SHP77 treated with DMSO at 0.1 percent for 48 hours (cell line): ENCODE measurements at places on chromosomes 7 and 10.
A peak's percentile ranks its signal among the peaks of the same experiment; 100 is the strongest.

GRCh38 chr7:31456646-31457368 lies 57.1 kb upstream of the ITPRID1 start:
- DNase-seq: no peak

DNA sequence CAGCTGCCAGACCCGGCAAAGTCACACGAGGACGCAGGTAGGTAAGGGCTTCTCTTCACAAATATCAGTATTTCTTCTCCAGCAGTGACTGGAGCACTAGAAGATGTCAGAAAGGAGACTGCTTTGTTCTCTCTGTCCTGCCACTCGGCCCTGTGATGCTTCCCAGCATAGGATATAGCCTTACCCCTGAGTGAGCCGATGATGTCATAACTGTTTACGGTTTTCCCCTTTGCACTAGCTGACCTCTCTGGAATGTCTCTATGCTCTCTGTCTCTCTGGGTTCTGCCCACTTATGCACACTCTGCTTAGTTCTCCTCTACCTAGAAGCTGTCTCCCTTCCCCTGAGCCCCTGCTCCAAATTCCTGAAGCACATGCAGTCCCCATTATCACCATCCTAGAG lies 167.5 kb upstream of the PODXL start:
- DNase-seq: no peak

GRCh38 chr10:49484486-49485235 lies 54.3 kb downstream of the ERCC6 start:
- DNase-seq: no peak

DNA sequence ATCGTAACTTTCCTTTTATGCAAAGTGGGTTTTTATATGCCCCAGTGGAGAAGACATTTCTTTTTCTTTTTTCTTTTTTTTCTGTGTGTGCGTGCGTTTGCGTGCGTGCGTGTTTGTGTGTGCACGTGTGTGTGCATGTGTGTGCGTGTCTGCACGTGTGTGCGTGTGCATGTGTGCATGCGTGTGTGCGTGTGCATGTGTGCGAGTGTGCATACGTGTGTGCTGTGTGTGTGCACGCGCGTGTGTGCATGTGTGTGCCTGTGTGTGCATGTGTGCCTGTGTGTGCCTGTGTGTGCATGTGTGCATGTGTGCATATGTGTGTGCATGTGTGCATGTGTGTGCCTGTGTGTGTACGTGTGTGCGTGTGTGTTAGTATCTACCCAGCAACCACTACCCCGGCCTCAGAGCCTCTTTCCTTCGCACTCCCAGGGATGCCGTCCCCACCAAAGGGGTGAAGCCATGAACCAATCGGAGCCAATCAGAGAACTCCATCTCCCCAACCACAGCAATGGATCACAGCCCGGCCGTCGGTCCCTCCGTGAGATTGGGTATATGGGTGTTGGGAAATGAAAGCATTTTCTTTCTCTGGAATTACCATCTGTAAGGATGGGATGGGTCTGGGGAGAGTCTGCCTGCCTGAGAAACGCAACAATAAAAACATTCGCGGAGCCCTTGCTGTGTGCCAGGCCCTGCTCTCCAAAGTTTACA lies 92.3 kb downstream of the ELFN1 start:
- DNase-seq: no peak

DNA sequence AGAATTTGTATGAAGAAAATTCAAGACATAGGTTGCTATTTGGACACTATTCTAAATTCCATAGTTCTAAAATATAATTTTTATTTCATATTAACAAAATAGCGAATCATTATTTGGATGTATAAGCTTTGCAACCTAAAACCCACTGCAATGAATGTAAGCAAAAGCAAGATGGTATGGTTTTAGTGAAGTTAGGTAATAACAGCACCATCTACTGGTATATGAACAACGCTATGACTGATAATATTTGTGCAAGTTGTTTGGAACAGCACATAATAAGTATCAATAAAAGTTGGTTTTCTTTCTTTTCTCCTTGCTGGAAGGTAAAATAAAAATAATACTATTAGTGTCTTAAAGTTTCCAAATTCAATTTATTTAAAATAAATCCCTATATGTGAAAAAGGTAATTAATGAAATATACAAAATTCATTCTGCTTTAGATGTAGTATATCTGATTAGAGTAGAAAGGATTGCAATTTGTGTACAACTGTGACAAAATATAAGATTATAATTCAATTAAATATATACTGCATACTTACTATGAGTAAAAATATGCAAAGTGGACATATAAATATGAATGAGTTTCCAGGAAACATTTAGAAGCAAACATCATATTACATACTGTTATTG lies 79.0 kb upstream of the LSM8 start:
- peak; percentile 11 for DNase-seq

- no peak for DNase-seq
Measured at GRCh38 chr7:18538554-18539250, 43.2 kb downstream of the HDAC9 start.

DNA sequence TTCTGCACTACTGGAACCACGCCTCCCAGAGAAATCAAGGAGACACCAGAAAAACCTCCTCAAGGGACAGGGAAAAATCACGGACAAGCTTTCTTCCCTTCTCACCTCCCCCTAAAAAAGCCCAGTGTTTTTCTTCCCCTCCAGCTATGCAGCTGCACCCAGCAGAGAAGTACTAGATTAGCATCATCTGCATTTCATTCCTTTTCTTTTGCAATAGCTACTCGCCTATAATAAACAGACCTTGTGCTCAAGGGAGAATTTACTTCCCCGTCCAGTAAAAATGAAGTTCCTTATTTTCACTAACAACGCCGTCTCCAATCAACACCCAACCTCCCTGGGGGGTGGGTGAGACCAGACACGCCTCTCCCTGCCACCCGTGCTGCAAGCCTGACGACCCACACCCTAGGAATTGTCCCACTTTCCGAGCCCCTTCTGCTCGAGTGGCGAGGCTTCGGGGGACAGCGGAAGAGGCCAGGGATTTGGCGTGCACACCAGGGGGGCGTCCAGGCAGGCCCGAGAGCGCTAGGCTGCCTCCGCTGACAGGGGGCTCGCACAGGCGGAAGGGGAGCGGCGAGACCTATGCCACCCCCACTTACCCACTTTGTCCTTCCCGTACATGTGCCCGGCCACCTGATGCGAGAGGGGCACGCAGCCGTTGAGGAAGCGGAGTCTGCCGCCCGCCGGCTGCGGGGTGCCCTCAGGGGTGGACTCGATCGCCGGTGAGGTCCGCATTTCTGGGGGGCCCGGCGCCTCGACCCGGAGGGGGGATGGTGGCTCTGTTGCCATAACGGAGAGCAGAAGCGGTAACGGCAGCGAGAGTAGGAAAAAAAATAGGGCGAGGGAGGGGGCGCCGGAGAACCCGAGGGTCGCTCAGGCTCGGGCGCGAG lies 625 bp downstream of the IPMK start:
- no peak for DNase-seq

DNA sequence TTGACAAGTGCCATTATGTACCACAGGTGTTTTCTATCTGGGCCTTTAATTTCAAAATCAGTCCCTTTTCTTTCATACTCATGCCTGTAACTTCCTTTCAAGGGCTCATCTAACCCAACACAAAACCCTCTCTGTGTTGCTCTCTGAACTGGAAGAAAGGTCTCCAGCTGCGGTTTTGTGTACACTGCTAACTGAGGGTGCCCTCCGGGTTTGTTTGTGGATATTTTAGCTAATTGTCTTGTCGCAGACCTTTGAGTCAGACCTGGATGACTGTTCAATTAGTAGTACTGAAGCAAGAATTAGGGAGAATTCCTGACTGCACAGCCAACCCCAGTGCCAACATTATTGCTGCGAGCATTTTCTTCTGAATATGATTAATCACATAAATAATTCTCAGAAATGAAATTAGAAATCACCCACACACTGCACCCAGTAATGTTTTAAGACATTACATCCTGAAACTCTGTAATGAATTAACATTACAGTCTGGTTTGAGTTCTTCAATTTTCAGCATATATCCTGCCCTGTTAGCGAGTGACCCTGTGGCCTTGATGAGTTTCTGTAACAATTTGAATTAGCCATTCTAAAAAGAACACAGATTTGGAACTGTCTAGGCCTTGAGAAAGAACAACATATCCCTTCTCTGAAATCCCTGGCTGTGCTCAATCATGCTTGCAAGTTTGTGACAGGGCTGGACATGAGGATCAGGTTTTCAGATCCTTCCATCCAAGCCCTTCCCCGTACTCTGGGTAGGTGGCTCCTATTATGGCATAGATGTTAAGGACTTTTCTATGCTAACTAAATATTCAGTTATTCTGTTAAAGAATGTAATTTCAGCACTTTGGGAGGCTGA lies 460.1 kb downstream of the PLXDC2 start:
- peak; percentile 20 for DNase-seq

GRCh38 chr10:110530131-110530831 lies 32.6 kb downstream of the DUSP5 start:
- DNase-seq: no peak

- DNase-seq: no peak
Measured at GRCh38 chr7:94311515-94311914, 83.2 kb upstream of the COL1A2 start.

DNA sequence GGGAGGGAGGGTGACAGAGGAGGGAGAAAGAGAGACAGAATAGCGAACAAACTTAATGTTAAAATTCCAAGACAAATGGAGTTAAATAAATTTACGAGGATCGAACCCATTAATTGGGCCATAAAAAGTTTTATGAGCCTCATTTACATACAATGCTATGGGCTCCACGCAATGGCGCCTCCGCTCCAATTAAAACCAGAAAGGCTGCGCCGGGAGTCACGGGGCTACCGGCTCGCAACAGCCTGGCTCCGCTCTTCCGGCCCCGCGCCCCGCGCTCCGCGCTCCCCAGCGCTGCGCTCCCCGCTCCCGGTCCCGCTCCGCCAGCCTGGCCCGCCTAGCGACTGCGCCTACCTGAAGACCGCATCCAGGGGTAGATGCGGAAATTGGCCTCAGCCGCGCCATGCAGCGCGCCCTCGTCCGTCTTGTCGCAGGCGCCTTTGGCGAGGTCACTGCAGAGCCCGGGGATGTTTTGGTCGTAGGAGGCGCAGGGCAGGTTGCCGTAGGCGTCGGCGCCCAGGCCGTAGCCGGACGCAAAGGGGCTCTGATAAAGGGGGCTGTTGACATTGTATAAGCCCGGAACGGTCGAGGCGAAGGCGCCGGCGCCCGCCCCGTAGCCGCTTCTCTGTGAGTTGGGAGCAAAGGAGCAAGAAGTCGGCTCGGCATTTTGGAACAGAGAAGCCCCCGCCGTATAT lies 513 bp downstream of the HOXA7 start:
- DNase-seq: no peak

- no peak for DNase-seq
Measured at GRCh38 chr10:49076319-49076718, 39.0 kb downstream of the VSTM4 start.

DNA sequence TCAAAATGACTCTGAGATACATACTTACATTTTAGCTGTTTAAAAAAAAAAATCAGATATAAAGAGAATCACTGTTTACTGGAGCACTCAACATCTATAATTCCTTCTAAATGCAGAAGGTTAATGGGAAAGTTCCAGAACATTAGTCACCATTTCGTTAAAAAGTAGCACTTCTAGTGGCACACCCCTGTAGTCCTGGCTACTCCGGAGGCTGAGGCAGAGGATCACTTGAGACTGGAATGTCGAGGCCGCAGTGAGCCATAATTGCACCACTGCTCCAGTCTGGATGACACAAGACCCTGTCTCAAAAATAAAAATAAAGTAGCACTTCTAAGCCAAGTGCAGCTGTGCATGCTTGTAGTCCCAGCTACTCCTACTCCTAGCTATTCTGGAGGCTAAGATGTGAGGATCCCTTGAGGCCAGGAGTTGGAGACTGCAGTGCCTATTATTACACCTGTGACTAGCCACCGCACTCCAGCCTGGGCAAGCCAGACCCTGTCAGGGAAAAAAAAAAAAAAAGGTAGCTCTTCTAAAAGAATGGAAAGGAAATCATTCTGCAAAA lies 2.2 kb downstream of the FGFBP3 start:
- no peak for DNase-seq

DNA sequence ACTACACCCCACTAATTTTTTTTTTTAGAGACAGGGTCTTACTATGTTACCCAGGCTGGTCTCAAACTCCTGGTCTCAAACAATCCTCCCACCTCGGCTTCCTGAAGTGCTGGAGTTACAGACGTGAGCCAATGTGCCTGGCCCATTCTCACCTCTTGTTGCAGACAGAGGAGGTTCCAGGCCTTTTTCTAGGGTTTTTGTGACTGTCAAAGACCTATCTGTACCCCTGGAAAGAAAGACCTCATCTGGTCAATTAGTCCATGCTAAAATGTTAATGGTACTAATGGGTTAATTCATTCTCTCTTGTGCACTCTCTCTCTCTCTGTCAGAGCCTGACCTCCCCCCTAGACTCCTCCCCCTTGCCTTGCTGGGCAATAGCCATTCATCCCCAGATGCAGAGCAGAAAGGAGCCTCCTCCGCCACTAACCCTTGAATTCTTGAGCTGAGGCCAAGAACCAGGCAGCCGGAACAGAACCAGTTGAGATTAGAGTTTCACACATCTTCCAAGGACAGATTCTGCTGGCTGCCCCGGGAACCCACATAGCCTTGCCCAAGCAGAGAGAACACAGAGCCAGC lies 209.7 kb downstream of the SKIDA1 start:
- no peak for DNase-seq

GRCh38 chr7:150799741-150800580 lies at the start of gene TMEM176B:
Gene TMEM176B, minus strand, starts transcription at chr7:150800364. Its CDS starts 3,795 bp downstream, at chr7:150796569.
- no peak for DNase-seq

GRCh38 chr7:150688630-150689029 lies 3.1 kb downstream of the GIMAP2 start:
- DNase-seq: no peak

DNA sequence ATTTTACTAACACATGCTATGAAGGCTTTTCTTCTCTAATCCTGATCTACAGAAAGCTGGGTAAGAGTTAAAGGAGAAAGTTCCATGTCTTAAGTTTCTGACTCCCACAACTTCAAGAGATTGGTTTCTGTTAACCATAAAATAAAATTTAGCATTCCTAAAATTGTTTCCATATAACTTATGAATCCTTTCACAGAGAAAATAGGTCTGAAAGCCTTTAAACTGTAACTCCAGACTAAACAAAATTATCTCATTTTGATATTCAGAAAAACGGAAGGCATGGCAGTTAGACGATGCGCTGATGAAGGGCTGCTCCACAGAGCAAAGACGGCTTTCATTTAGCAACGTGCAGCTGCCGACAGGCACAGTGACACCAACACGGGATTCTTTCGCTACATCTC lies 133.3 kb downstream of the SLC25A13 start:
- no peak for DNase-seq
